ENCODE measurements at places on chromosomes 4 and X.

DNA sequence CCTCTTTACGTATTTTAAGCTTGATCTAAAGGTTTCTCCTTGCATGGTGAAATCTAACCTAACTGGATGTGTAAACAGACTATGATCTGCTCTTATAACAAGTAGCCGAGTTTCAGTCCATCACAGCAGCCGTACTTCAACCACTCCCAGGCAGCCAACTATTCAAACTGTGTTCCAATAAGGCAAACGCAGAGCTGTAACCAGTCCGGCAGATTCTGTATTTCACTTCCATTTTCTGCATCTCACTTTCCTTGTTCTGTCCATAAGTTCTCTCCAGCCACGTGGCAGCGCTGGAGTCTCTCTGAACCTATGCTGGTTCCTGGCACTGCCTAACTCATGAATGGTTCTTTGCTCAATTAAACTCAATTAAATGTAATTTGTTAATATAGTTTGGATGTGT is 132.6 kb downstream of the FHDC1 start:
- no peak for DNase-seq

DNA sequence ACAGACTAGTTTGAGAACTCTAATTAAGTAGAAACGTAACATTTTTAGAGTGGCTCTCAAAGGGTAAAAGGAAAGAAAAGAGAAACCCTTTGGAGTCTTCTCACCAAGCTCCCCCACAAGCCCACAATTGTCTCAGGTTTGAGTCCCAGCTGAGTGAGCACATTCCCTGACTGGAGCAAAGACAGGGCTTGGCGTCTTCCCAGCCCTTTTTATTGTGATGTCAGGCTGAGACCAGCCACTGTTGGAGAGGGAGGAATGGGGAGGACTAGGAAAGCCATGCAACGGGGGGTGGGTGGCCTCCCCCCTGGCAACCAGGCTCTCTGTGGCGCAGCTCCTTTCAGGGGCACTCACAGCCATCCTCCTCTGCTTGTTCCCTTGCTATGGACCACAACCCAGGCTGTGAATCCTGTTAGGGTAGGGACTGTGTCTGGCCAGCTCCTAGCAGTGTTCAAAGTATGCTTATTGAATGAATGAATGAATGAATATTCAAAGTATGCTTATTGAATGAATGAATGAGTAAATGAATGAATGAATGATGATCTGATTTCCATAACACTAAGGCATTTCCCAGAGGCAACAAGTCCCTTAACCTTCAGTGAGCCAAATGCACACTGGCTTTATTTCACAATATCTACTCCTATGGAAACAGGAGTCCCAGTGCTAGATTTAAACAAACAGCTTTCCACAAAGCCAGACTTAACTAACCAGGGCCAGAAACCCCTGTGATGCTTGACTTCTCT is 413.3 kb downstream of the MID1IP1 start:
- DNase-seq, result no peak

DNA sequence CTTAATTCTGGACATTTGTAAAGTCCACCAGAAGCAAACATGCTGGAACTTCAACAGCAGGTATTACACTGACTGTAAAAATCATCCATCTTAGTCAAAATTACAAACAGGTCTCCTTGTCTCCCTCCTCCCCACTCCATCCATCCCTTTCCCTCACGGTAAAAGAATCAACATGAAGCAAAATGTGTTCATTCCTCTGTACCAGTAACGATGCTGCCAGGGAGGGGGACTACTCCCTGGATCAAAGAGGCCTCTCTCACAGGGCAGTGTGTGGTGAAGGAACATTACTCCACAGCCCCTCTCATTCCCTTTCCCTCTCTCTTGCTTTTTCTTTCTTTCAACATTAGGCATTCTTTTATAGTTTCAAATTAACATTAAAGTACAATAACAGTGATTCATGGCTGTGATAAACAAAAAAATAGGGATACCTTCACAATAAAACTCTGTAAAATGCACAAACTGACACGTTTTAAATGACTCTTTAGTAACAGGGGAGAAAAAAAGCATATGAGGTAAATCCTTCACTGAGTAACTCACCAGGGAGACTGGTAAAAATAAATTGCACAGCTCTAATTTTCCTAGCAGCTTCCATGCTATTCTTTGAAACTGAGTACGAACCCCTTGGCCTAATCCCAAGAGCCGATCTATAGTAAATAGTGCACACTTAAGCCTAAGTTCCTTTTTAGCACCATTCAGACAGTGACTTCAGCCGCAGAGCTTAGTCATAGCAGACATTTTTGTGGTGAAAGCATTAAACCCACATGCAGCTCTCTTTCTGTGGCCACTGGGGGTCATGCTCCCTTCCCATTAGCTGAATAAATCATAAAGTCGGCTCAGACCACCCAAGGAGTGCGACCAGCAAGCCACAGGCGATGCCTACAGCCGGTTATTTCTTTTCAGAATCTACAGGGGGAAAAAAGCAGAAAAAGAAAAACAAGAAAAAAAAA is 215.6 kb upstream of the GYPA start:
- peak; percentile 94 for DNase-seq

DNA sequence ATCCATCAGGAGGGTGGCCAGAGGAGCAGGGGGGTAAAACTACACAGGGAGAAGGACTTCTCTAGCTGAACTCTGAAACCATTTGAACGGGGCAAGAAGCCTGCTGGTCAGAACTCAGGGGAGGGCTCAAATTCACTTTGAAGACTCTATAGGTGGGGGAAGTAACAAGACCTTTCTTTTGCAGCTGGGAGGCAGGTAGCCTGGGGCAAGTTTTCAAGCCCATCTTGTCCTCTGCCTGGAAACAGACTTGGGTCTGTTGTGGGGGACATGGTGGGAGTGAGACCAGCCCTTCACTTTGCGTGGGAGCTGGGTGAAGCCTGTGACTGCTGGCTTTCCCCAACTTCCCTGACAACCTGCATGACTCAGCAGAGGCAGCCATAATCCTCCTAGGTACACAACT is 312.3 kb downstream of the SPRY1 start:
- DNase-seq, result no peak

DNA sequence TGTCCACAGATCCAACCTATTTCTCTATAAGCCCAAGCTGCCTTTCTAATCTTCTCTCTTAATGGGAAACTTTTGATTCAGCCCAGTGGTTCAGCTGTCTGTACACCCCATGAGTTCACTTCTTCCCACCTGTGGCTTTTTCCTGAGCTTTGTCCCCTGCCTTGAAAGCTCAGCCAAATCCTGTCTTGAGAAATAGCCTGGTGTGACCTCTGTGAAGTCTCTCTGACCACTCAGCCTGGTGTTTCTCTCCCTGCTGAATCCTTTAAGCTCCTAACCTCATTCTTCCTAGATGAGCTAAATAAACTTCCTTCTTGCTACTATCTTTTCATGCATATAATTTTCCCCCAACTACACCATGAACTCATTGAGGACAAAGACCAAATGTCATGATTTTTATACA is 15.2 kb upstream of the HERC5 start:
- DNase-seq, result peak; percentile 14

GRCh38 chr4:79047316-79047715 is 108.1 kb upstream of the PAQR3 start:
- no peak for DNase-seq

All from mesenchymal stem cell (in vitro differentiated cells and primary cell).